ENCODE measurements at places on chromosomes 1 and 21. TPM values are rescaled to one million over a fixed set of nuclear protein-coding genes. Genes with fewer than 3 reads are reported as not detected.

Gene ITLN1
- 8.8 TPM for total RNA-seq

GRCh38 chr1:39184354-39184818 is 20.1 kb upstream of the MACF1 start:
- no peak for DNase-seq

GRCh38 chr21:28132713-28133112 is 860.0 kb downstream of the LTN1 start:
- DNase-seq: no peak

DNA sequence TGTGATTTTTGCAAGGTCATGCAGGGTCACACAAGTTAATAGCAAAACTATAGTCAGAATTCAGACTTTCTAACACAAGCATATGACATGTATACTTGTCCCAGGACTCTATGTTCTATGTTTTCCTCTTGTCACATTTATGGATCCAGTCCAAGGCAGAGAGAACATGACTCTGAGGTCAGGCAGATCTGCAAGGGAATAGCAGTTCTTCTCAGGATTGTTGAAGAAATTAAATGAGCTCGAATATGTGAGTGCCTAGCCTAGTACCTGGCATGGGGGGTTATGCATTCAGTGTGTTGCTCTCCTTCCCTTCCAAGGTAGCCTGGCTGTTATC is 9.5 kb upstream of the RPTN start:
- no peak for DNase-seq
